ENCODE measurements at places on chromosomes 5 and 9.

DNA sequence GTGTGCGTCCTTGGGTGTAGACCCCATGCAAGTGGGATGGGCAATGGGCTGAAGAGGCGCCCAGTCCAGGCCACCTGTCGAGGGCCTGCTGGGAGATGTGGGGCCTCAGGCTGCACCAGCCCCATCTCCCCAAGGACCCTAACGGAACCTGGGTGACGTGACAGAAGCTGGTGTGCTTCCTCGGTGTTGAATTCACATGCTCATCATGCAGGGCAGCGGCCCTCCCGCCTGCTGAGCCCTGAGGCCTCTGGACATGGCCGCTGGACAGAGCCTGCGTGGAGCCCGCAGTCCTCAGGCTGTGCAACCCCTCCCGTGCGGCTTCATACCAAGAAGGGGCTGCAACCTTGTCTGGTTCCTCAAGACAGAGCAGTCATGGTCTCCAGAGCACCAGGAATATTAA, 26.8 kb downstream of the TERT start:
- no peak for DNase-seq

- DNase-seq = no peak
Observed at GRCh38 chr9:974031-974995, 2.1 kb upstream of the DMRT3 start.

DNA sequence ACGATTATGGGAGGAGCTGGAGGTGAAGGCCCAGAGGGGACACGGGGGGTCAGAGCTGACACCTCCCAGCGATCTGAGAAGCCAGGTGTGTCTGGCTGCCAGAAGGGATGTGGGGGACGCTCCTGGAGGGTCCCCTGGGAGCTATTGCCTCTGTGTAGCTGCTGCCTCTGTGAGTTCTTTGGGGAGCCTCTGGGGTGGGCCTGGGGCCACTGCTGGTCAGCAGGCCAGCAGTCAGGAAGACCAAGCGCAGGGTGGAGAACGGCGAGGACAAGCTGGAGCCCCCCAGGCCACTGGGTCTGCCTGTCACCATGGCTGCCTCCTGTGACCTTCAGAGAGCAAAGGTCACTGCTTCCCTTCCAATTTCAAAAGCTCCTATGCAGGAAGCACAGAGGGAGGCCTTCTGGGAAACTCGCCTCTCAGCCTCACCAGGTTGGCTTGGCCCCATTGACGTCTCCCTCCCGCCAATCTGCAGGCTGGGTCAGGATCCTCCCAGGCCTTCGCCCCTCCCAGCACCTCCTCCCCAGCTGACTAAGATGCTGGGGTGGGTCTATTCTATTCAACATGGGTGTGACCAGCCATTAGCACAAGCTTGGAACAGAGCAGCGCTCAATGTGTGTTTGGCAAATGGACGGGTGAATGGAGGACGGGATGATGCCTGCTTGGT, 126.4 kb downstream of the GAPVD1 start:
- DNase-seq = no peak

DNA sequence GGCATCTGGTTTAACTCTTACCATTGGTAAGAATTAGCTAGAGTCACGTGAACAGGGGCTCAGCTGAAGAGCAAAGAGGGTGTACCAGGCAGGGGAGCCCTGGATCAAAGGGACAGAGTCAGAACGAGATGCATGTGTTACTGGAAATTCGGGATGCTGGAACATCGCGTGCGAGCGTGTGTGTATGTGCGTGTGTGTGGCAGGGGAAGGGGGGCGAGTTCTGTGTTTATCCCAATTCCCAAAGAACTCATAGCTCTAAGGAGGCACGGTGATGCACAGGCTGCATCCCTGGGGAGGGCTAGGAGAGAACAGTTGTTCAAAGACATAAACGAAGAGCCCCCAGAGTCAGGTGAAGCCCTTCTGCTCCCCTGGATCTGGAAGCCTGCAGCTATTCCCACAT, 353.3 kb downstream of the GADD45G start:
- no peak for DNase-seq

DNA sequence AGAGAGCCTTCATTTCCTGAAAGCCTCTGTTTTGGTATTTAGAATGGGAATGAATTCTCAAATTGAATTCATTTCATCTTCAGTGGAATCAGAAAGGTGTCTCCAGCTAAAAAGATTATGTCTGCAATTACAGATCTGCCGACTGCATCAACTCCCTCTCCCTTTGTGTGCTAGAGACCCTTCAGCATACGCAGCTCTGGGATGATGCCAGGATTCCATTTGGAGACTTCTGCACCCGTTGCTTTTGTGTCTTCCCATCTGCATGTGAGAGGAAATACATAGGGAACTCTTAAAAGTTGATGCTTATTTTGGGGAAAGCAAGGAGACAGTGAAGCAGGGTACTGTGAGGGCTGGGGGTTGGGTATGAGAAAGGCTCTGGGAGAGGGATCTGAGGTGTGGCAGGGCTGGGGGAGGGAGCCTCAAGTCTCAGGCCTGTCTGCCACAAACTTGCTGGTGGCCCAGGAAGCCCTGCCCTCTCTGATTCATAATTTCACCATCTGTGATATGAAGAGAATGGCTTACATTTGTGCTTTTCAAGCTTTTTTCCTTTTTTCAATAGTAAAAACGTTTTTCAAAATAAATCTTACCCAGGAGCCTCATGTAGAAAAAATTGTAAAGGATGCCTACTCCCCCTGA, 89.7 kb upstream of the SAP30L start:
- DNase-seq = peak; percentile 50

- DNase-seq = no peak
Observed at GRCh38 chr5:112063191-112063590, 306.2 kb upstream of the NREP start.

- no peak for DNase-seq
Observed at GRCh38 chr9:19620326-19620725, 168.5 kb downstream of the SLC24A2 start.

DNA sequence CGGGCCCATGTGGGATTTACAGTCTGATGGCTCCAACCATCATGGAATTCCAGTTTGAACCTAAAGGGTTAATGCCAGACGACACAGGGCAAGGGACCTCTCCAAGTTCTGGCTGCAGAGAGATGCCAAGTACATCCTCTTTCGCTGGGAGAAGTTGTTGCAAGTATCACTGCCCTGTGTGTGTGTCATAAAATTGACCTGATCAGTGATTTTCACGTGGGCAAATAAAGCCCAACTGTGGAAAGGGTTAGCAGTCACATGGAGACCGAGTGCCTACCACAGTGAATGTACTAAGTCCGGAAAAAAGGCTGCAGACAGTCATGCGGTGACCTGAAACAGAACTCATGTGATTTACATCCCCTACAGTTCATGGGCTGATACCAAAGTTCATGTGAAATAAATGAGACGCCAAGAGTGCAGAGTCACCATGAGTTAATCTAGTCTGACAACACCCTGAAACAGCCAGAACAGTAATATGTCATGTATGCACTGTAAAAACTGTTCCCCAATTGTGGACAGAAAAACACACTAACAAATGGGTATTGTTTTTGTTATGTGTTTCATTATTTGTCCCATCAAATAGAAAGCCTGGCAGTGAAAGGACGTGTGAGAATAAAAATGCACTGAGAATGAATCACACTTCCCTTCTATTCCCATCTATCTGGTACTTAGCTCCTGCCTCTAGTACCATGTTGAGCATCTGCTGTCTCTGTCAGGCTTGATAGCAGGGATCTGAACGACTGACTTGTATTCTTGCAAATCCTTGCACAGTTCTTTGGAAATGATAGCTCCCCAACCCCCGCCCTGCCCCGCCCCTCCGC, 115.7 kb downstream of the SUSD1 start:
- DNase-seq = no peak

- no peak for DNase-seq
Observed at GRCh38 chr9:106065136-106065535, 370.8 kb downstream of the TMEM38B start.

GRCh38 chr9:20636888-20637440, 14.7 kb upstream of the MLLT3 start:
- no peak for DNase-seq

- no peak for DNase-seq
Observed at GRCh38 chr9:136769710-136770191, 5.4 kb upstream of the LCN15 start.

GRCh38 chr5:109388407-109388806, 21.4 kb downstream of the PJA2 start:
- no peak for DNase-seq

- no peak for DNase-seq
Observed at GRCh38 chr5:11037080-11037479, 276.0 kb upstream of the DAP start.

DNA sequence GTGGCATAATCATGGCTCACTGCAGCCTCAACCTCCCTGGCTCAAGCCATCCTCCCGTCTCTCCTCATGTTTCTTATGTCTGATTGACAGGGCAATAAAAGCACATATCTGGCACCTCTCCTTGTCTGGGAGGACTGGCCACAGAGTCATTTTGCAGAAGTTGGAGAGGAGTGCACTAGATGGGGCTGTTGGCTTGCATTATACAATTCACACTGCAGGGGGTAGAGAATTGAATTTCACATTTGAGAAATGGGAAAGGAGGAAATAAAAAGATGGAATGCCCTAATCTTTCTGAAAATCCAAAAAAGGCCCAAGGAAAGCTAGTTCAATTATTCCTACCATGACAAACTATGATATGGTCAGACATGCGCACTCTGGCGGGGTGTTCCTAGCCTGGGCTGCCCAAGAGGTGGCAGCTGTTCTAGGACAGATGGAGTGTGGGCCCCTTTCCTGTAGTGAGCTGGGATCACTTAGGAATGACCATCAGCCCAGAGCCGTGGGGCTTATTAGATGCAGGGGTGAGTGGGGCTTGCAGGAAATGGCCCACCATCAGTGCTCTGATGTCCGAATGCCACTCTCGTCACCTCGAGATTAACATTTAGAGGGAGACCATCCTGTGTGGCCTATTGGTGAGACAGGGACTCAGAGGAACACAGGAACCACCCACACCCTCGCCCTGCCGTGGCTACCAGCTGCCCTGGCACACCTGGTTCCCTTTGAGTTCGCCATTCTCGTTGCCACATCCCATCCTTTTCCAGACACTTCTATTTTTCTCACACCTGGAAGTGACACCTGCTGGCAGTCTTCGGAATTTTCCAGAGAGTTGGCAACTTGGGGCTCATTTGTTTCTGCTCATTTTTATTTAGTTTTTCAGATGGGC, 21.8 kb upstream of the ANKRD18A start:
- DNase-seq = no peak

- no peak for DNase-seq
Observed at GRCh38 chr9:98958271-98958984, 14.7 kb downstream of the COL15A1 start.

All from lower leg skin (tissue), 4 donors.